GM12865 (cell line): ENCODE measurements at places on chromosomes 12 and 14.

DNA sequence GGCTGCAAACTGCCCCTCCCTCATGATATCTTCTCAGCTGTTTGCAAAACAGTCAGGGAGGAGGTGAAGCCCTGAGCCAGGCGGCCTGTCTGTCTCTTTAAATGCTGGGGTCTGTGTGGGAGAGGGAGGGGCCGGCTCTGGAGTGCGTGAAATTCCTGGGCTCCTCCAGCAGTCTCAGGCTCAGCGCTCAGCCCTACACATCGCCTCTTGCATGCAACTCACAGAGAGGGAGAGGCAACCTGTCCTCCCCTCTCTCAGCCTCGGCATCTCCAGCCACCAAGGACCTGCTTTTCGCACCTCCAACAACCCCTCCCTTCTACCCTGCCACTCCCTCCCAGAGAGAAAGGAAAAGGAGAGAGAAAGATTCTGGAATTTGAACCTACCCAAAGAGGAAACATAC is at the start of gene NRXN3:
NRXN3 (plus strand) TSS at position 171 of the 400 bp plus-strand sequence. CDS start 72,721 bp downstream, outside the sequence.
- DNase-seq = no peak

DNA sequence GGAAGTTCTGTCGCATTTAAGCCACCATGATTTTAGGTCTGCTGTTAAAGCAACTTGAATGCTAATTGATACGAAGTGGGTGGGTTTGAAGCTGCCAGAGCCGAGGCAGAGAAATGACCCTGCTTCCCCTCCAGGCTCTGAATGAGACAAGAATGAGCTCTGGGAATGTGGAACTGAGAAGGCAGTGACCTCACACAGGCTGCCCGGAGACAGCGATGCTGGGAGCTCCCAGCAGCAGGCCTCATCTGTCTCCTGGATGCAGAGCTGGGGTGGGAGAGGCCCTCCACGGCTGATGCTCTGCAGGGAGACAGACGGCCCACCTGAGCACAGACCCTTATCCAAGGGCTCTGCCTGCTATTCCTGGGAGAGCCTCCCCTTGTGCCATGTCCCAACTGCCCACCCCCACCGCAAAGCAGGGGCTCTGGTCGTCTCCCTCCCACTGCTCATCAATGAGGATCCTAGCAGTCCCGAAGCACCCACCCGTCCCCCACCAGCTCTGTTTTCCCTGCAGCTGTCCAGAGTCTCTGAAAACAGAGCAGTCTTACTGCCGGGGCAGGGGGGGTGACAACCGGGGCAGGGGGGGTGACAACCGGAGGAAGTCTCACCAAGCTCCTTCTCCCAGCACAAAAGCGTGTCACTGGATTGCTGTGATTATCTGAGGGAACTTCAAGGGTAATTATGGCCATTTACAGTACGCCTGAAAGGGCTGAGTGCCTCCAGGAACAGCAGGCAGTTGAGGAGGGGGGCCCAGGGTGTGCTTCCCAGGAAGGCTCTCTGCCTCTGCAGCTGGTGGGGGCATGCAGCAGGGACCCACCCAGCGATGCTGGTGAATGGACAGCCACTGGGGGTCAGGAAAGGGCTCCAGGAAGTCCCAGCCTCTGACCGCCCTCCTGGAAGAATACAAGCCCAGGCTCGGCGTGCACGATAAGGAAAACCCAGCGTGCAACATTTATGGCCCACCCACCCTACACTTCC is 67.8 kb downstream of the CHGA start:
- no peak for DNase-seq

DNA sequence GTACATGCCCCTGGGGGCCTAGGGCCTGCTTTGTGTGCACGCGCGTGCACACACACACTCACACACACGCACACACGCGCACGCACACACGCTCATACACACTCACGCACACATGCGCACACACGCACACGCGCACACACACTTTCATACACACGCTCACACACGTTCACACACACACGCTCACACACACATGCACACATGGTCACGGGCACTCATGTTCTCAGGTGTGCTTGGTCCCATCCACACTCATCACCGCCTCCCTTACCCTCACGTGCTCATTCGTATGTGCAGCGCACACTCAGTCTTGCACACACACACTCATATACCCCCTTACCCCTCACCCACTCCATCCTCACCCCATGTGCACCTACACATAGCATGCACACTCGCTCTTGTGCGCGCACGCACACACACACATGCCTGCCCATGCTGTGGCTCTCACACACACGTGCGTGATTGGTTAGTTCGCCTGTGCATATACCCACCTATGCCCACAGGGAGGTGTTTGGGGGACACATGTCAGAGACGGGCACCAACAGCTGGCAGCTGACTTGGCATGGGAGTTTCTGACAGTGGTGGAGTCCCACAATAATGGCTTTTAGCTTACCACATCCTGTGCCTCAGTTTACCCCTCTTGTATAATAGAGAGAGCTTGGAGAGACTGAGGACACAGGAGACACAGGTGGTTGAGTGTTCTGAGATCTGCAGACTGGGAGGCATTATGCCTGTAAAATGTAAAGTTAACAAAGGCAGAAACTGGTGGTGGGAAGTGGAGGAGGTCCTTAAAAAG is 28.7 kb downstream of the TSPAN9 start:
- no peak for DNase-seq

- peak; percentile 39 for DNase-seq
Measured at GRCh38 chr12:65232476-65233077, 45.9 kb upstream of the MSRB3 start.

DNA sequence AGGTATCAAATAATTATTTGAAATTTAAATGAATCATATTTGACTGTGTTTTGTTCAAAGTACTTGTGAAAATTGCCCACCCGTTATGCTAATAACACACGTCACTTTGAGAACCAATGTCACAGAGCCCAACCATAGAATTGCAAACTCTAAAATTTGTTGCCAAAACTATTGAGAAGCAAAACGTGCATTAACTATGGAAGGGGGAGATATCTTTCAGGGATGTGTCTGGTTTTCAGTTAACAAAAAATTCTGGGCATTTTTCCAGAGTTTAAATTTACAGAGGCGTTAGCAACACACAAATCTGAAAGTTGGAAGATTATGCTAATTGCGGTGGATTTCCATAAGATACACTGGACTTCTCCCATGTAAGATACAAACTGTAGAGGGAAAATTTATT is 371.8 kb upstream of the E2F7 start:
- no peak for DNase-seq

GRCh38 chr14:103820382-103820781 is 27.0 kb downstream of the PPP1R13B start:
- no peak for DNase-seq

DNA sequence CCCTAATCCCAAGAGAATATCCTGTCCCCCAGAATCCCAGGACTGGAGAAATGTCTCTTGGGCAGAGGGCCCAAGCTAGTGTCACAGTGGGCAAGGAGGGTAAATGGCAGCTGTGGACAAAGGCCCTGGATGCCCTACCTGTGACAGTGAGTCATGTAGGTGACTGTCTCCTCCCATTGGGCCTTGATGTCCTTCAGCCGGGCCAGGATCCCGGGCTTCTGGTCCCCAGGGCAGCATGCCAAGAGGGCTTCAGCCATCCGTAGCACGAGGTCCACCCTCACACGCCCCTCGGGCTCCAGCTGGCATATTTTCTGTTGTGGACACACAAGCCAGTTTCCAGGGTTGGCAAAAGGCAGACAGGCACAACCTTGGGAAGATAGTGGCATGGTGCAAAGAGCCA is 48.8 kb downstream of the SYNE3 start:
- DNase-seq = no peak

DNA sequence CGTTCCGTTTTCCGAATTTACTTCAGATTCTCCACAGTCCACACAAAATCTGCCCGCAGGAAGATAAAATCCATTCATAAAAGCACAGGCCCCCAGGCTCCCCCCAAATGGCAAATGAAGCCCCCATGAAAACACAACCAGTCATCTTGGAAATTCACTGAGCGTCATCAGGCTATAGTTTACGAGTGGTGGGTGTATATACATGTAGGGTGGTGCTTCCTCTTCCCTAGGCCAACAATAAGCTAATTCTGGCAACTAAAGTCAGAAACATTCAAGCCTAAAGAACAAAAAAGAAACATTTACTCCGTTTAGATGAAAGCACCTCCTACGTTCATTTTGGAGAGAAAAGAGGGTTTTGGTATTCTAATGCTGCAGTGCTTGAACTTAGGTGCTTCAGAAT is 5.8 kb downstream of the GPR68 start:
- DNase-seq = no peak
